ENCODE measurements at places on chromosomes 12 and 14. TPM values are rescaled to one million over a fixed set of nuclear protein-coding genes. Genes with fewer than 3 reads are reported as not detected.

Gene CIROP
- total RNA-seq: not detected

Gene LMNTD1
- total RNA-seq: not detected

Gene TAS2R50
- 1.2 TPM for total RNA-seq

GRCh38 chr14:101318271-101318670 lies 243.0 kb upstream of the DIO3 start:
- H3K36me3 ChIP-seq: peaks cover 16% of the 10 kb centered on the region
- no peak overlapping the region for H3K27ac ChIP-seq
- peaks cover 2% of the 10 kb centered on the region for H3K27me3 ChIP-seq
- H3K4me3 ChIP-seq: no peak overlapping the region
- DNase-seq: no peak
- H3K4me1 ChIP-seq: no peaks in the 10 kb centered on the region

GRCh38 chr14:34614638-34615037 lies 15.3 kb downstream of the SNX6 start:
- no peak overlapping the region for H3K27ac ChIP-seq
- H3K4me1 ChIP-seq: peaks cover 7% of the 10 kb centered on the region
- H3K4me3 ChIP-seq: no peak overlapping the region
- H3K27me3 ChIP-seq: no peaks in the 10 kb centered on the region
- DNase-seq: no peak

GRCh38 chr12:48163150-48163747 lies 5.9 kb upstream of the ASB8 start:
- no peaks in the 10 kb centered on the region for H3K36me3 ChIP-seq
- H3K4me1 ChIP-seq: no peaks in the 10 kb centered on the region
- H3K27ac ChIP-seq: no peak overlapping the region
- H3K4me3 ChIP-seq: no peak overlapping the region
- peaks cover 3% of the 10 kb centered on the region for H3K27me3 ChIP-seq

- H3K36me3 ChIP-seq: peaks cover 22% of the 10 kb centered on the region
- no peak for DNase-seq
- peaks cover 2% of the 10 kb centered on the region for H3K4me1 ChIP-seq
- no peak overlapping the region for H3K27ac ChIP-seq
- peaks cover 2% of the 10 kb centered on the region for H3K27me3 ChIP-seq
These were observed 37.8 kb downstream of the HELB start for GRCh38 chr12:66340131-66340530.

Data from endothelial cell (in vitro differentiated cells).